ENCODE measurements at places on chromosomes 13 and 19.

GRCh38 chr19:55196803-55197202 is 12.5 kb downstream of the PTPRH start:
- no peak for DNase-seq

- DNase-seq = no peak
Observed at GRCh38 chr19:17263712-17264640, 569 bp downstream of the USHBP1 start.

DNA sequence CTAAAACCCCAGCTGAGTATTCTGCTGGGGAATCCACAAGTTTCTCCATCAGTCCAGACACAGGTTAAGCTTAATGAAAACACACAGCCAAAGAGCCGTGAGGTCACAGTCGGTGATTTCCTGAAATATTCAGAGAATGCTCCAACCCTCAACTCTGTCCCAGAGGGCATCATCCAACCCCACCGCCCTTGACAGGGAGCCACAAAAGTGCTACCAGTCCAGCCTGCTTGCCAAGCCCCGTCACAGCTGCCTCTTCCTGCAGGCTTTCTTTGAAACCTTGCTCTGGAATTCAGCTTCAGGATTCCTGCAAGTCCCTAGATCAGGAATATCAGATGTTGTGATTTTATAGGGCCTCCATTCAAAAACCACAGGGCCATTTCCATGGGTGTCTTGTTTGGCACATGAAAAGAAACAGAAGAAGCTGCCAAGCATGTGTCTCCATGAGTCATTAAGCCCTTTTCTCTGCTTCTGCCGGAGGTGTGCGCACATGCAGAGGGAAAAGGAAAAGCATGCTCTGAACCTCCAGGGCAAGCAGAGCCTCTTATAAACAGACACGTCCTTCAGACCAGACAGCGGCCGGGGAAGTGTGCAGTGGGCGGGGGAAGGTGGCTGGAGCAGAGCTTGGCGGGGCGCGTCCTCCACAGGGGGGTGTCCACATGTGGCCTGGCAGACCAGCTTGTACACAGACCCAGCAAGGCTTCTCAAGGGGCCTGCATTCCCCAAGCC is 164.7 kb downstream of the KATNAL1 start:
- DNase-seq = peak; percentile 8

GRCh38 chr19:840519-841206 is at the start of gene PRTN3:
PRTN3 (plus strand) TSS chr19:840999; CDS start chr19:841009, 10 bp downstream.
- no peak for DNase-seq

DNA sequence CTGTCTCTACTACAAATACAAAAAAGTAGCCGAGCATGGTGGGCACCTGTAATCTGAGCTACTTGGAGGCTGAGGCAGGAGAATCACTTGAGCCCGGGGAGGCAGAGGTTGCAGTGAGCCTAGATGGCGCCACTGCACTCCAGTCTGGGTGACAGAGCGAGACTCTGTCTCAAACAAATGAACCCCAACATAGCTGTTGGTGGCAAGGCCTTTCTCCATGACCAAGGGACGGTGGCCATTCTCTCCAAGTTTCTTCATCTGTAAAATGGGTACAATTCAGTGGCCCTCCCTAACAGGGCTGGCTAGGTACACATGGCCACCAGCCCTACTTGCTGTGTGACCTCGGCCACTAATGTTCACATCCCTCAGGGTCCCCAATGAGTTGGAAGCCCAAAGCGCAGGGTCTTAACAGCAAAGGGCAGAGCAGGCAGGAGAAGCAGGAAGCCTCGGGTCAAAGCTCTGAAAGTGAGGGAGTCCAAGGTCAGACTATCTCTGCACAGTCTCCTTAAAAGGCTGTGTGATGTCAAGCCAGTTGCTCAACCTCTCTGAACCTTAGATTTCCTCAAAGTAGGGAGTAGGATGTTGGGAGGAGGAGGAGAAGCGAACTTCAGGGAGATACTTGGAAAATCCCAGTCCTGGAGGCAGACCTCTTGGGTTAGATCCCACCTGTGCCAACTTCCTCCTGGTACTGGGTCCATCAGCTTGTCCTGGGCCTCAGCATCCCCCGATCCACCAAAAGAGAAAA is 2.7 kb downstream of the JUND start:
- peak; percentile 32 for DNase-seq

DNA sequence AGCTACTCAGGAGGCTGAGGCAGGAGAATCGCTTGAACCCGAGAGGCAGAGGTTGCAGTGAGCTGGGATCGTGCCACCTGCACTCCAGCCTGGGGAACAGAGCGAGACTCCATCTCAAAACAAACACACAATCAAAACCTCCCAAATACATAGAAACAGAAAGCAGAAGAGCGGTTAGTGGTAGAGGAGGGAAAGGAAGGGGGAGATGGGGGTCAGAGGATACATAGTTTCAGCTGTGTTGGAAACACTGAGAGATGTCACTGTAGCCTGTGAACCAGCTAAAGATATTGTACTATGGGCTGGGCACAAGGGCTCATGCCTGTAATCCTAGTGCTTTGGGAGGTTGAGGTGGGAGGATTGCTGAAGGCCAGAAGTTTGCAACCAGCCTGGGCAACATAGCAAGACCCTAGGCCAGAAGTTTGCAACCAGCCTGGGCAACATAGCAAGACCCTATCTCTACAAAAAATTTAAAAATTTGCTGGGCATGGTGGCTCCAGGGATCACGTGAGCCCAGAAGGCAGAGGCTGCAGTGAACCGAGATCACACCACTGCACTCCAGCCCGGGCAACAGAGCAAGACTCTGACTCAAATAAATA is 49.9 kb downstream of the GNG7 start:
- DNase-seq = no peak

GRCh38 chr13:66577358-66577757 is 652.8 kb downstream of the PCDH9 start:
- DNase-seq = no peak

- DNase-seq = no peak
Observed at GRCh38 chr13:41059456-41060081, 1.7 kb upstream of the WBP4 start.

DNA sequence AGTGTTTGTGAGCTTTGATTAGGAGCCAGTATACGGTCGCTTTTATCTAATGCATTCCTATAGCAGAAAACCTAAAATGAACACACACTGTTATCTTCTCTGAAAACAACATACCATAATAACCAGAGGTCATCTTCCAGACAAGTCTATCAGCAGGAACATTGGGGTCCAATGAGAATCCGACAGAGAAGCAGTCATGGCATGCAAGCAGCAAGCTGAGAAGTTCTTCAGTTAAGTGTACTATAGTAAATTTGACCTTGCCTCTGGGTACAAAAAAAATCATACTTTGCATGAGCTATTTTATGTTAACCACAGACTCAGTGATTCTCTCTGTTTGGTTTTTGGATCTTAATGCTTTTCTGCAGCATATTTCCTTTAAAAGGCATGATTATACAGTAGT is 1505.1 kb downstream of the PCDH9 start:
- DNase-seq = no peak

GRCh38 chr19:45607071-45608029 is 5.3 kb upstream of the GPR4 start:
- peak; percentile 29 for DNase-seq

DNA sequence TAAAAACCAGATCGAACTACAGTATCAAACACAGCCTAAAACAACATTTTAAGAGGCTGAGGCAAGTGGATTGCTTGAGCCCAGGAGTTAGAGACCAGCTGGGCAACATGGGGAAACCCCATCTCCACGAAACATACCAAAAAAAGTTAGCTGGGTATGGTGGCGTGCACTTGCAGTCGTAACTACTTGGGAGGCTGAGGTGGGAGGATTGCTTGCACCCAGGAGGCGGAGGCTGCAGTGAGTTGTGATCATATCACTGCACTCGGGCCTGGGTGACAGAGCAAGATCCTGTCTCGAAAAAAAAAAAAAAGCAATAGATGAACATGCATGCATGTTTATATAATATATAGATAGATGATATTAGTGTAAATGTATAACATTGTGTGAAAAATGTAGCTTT is 5.2 kb upstream of the MRPS31 start:
- DNase-seq = peak; percentile 9

- DNase-seq = no peak
Observed at GRCh38 chr19:16153582-16154336, 10.3 kb downstream of the HSH2D start.

DNA sequence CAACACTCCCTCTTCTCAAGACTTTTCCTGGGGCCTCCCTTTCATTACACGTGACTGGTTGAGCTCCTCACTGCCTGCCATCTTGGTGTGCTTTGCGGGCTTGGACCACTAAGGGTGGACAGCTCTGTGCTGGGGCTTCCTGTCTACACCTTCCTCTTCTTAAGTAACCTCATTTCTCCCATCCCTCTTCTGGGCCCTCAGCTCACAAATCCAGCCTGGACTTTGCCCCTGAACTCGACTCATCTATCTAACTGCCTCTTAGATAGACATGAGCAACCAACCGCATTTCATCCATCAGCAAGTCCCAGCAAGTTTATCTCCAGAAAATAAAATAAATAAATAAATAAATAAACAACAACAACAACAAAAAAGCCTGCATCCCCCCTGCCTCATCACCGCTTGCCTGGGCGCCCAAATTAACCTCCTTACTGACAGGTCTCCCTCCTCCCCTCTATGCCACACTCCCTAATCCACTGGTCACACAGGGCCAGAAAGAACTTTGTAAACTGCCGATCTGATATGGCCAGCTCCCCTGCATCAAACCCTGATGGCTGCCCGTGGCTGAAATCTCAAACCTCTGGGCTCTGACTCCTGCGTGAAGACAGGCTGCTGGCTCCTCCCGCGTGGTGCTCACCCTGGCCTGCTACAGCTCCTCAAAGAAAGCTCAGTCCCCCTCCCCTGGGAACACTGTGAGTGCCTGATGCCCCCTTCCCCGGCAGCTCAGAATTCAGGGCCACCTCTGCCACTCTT is 7.8 kb downstream of the ISOC2 start:
- no peak for DNase-seq

DNA sequence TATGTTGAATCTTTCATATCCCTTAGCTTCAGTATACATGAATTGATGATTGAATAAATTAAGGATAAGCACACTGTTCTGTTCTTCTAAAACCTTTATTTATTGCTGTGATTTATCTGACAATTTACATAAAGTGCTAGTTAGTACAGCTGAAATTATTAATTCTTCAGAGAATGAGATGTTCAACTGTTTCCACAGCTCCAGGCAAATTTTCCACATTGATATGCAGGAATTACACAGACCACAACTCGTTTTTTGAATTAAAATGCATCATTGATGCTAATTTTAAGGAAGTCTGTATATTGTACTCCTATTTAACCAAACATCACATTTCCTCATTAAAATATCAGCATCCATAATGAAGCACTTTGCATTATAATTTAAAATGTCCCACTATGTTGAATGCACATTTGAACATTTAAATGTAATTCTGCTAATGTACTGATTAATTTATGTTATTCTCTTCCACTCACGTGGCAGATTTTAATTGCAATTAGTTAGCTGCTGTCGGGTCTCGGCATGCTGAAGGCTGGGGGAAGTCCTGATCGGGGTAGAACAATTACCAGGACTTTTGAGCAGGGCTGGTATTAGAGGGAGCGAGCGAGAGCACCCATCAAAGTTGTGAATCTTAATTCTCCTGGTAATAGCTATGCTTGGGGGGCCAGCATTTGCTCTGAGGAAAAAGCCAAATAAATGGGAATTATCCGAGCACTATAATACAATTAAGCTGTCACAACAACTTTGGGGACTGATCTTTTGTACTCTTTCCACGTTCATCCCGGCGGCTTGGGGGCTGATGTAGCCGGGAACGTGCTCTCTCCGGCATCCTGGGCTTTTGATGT is 136.7 kb upstream of the TMTC4 start:
- DNase-seq = no peak

DNA sequence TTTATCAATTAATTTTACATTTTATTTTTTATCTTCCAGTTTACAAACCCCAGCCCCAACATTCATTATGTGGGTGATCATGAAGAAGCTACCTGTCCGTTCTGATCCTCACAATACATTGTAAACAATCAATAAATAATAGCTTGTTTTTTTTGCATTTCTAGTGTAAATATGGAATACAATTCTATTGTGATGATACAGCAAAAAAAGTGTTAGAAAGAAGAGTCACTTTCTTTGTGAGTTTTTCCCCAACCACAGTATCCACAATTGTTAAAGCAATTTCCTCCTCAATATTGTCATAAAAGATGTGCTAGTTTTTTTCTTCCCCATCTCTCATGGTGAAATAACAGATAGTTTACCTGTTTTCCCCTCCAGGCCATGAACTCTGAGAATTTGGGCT is 30.3 kb upstream of the ZNF835 start:
- DNase-seq = no peak

- no peak for DNase-seq
Observed at GRCh38 chr13:71865874-71866334, 1.1 kb downstream of the DACH1 start.

- no peak for DNase-seq
Observed at GRCh38 chr19:31600731-31601295, 251.6 kb upstream of the TSHZ3 start.

DNA sequence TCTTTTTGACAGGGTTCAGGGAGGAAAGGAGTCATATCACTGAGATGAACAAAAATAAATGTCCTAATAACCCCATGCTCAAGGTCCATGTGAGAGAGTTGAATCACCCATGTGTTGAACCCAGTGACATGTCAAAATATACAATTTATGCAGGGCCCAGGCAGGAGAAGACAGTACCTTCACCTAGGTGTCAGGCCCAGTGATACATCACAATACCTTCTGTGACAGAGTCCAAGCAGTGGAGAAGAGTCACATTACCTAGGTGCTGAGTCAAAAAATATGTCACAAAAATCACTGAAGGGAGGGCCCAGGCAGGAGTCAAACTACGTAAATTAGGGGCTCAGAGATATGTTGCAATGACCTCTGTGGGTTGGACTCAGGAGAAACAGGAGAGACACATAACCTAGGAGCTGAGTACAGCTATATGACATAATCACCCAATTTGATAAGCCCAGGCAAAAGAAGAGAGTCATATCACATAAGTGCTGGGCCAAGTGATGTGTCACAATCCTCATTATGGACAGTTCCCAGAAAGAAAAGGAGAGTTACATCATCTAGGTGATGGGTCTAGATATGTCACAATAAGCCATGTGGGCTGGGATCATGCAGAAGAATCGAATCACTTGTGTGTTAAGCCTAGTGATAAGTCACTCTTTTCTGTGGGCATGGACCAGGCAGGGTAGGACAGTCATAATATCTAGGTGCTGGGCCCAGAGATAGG is 13.8 kb upstream of the ZNF724 start:
- DNase-seq = no peak

DNA sequence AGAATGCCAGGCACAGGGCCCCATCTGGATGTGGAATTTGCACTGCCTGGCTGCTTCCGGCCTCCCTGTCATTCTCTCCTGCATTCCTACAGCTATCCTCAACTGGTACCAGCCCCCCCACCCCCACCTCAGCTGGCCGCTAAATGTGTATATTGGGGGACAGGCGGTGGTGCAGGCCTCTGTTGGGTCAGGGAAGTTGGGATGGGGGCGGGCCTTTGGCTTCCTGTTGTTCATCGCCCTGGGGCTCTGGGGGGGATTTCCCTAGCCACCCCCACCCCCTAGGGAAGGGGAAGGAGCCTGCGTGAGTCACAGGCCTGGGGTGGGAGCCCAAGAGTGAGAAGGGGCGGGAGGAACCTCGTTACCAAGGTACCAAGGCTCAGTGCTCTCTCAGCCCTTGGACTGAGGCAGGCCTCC is 10.6 kb downstream of the POU2F2 start:
- DNase-seq = peak; percentile 81

Measured in stimulated activated naive CD4-positive, alpha-beta T cell treated with Interleukin-2 at 50 U/mL for 16 hours (primary cell).